Fibroblast of lung (primary cell): ENCODE measurements at places on chromosomes 4 and X. TPM values are rescaled to one million over a fixed set of nuclear protein-coding genes. Genes with fewer than 3 reads are reported as not detected.

Gene TXLNG
- 11.6 and 18.0 TPM in 2 replicates for total RNA-seq

Gene SMARCA5
- total RNA-seq = 49.6 and 53.3 TPM in 2 replicates

Gene ARR3
- not detected in 2 replicates for total RNA-seq

Gene CBR4
- total RNA-seq = 14.4 and 19.0 TPM in 2 replicates

Gene PRRG1
- 6.2 and 10.2 TPM in 2 replicates for total RNA-seq

Gene C1GALT1C1
- 24.4 and 27.4 TPM in 2 replicates for total RNA-seq

Gene FGF16
- not detected in 2 replicates for total RNA-seq

Gene TBC1D9
- 25.4 and 36.3 TPM in 2 replicates for total RNA-seq

Gene DCHS2
- under 0.01 TPM in 1 of 2 replicates, not detected in the other for total RNA-seq

Gene TECRL
- not detected in 2 replicates for total RNA-seq

Gene BMP3
- 0.17 TPM in 1 of 2 replicates, not detected in the other for total RNA-seq

Gene OCRL
- 17.7 and 23.0 TPM in 2 replicates for total RNA-seq

Gene ZBTB49
- total RNA-seq = 3.1 and 3.5 TPM in 2 replicates

Gene TMEM154
- 0.50 and 0.77 TPM in 2 replicates for total RNA-seq

Gene DCAF12L2
- under 0.01 TPM in 1 of 2 replicates, not detected in the other for total RNA-seq

Gene AWAT2
- not detected in 2 replicates for total RNA-seq

Gene CENPVL1
- not detected in 2 replicates for total RNA-seq

Gene IL2
- total RNA-seq = not detected in 2 replicates

Gene BTC
- 3.1 and 7.8 TPM in 2 replicates for total RNA-seq

Gene KIAA1210
- not detected in 2 replicates for total RNA-seq

Gene PHOX2B
- not detected in 2 replicates for total RNA-seq

Gene GLUD2
- 1.3 and 1.8 TPM in 2 replicates for total RNA-seq

Gene PPP4R3C
- total RNA-seq = not detected in 2 replicates

Gene MAGEA2B
- total RNA-seq = not detected in 2 replicates

Gene IL13RA2
- total RNA-seq = 42.1 and 67.5 TPM in 2 replicates

Gene HELQ
- total RNA-seq = 14.4 and 17.7 TPM in 2 replicates

Gene H2BW2
- total RNA-seq = not detected in 2 replicates

Gene STOX2
- 0.66 and 0.77 TPM in 2 replicates for total RNA-seq

Gene ACTRT1
- total RNA-seq = not detected in 2 replicates

Gene C4orf51
- not detected in 2 replicates for total RNA-seq

Gene NCAPG
- 3.9 and 10.1 TPM in 2 replicates for total RNA-seq

Gene GLRA3
- total RNA-seq = not detected in 2 replicates

Gene WDR45
- total RNA-seq = 59.8 TPM in 2 replicates
